Sigmoid colon (tissue), 7 donors: ENCODE measurements at places on chromosomes 1 and 21.

DNA sequence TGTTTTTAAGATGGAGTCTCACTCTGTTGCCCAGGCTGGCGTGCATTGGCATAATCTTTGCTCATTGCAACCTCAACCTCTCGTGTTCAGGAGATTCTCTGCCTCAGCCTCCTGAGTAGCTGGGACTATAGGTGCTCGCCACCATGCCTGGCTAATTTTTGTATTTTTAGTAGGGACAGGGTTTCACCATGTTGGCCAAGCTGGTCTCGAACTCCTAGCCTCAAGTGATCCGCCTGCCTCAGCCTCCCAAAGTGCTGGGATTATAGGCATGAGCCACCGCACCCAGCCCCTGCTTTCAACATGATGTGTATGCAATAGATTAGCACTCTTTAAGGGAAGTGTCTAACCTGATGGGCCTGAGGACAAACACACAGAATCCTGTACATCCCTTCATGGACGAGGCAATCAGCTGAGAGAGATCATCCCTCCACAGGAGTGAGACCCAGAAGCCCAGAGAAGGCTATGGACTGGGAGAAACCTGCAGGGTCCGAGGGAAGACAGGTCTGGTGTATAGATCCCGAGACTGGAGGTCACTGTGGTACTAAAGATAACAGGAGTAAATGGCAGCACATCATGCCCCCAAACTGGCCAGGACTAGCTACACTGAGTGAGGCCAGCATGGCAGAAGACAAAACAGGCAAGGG is 5.6 kb upstream of the DEGS1 start:
- no peak for DNase-seq

DNA sequence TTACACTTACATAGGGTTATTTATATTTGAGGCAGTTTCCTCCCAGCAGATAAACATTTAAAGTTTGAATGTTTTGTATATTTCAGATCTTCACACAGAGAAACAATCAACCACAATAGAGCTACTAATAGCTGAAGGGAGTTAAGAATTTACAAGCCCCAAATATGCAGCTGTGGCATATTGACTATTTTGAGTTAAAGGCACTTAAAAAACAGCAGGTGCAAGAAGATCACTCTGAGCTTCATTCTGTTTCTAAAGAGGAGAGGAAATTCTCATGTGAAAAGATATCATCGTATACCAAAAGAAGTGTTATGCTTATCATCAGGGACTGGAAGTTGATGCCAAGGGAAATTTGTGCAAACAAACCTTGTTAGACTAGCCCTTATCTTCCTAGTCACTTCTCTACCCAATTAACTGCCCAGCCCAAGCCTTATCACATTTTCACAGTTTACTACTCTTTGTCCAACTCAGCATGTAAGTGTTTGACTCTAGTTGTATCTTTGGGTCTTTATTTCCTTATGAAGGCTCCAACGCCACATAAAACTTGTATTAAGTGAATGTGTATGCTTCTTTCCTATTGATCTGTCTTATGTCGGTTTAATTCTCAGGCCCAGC is 66.3 kb upstream of the COG2 start:
- no peak for DNase-seq

GRCh38 chr1:156065871-156066270 is 4.9 kb downstream of the RAB25 start:
- no peak for DNase-seq

DNA sequence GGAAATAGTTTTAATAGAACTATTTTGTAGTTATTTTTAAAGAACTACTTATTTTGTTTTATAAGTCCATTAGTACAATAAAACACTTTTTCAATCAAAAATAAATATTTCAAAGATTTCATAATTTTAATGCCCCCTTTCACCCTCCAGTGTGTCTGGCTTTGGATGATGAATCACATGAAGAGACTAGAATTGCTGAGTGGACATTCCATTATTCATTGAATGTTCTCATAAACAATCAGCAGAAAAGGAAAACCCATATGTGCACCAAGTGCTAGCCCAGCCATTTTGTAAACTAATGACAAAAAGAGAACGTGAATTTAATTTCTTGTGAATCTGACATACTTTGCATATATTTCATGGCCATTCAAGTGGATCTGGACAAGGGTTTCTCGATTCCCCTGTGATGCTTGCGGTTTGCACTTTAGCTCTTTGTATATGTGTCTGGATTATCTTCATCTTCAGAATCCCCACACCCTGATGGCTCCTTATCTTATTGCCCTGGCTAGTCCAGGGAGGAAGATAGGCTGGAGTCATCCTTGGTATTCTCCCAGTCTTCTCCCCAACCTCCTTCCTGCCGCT is 20.7 kb upstream of the CHIA start:
- no peak for DNase-seq

DNA sequence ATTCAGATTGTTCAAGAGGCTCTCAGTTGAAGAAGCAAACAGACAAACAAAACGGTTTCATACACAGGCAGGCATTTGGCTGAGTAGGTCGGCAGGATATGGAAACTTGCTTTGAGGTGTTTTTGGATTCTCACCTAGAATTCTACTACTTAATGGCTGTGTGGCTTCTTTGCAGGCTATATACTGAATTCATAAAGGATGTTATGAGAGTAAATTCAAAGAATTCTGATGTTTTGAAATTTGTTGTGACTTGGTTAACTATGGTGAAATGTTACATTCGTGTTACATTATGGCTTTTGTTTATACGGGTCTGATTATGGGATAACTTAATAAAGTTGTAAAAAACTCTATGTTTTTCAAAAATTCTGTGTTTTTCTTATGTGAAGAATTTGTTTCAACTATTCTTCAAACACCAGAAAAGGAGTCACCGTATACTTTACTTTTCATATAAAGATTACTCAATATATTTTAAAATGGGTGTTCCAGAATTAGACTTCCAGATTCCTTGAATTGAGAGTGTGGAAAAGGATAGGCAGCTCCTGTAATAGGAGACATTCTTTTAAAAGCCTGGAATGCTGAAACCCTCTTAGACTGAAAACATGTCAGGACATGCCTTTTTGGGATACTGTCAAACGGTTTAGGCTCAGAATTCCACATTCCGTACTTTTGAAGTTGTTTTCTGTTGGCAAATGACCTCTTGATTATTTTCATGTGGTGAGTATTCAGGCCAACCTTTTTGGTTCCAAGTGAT is 8.2 kb upstream of the IRF2BP2 start:
- DNase-seq, result no peak

DNA sequence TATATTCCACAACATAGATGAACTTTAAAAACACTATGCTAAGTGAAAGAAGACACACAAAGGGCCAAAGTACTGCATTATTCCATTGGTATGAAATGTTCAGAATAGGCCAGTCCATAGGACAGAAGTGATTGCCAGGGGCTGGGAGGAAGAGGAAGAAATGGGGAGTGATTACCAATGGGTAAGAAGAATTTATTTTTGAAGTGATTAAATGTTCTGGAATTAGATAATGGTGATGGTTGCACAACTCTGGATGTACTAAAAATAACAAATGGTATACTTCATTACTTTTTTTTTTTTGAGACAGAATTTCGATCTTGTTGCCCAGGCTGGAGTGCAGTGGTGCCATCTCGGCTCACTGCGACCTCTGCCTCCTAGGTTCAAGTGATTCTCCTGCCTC is 61.7 kb downstream of the CHD5 start:
- no peak for DNase-seq

DNA sequence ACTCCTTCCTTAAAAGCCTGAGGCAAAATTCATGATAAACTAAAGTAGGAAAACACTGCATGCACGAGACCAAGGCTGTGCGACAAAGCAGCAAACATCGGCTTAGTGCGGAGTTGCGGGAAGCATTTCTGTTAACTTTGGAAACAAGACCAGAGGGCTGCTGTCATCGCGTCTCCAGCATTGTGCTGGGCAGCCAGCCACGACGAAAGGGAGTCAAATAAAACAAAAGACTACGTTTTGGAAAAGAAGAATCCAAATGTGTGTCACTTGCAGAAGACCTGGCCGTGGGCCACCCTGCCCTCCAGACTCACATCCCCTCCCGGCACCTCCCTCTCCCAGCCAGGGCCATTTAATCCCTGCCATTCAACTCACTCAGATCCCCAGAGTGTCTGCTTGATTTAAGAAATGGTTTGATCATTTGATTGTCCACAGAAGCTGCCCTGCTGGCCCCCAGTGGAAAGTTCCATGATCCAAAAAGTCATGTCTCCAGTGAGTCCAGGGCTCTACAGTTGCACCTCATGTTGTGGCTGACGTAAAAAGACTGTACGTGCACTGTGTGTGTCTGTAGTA is 2.4 kb upstream of the KRTAP10-11 start:
- no peak for DNase-seq

GRCh38 chr1:109877317-109877771 is 33.3 kb upstream of the CSF1 start:
- DNase-seq, result peak; percentile 92

- no peak for DNase-seq
Measured at GRCh38 chr1:68624233-68624632, 127.4 kb upstream of the DEPDC1 start.

- DNase-seq, result no peak
Measured at GRCh38 chr1:45913731-45914501, 110.5 kb downstream of the MAST2 start.

DNA sequence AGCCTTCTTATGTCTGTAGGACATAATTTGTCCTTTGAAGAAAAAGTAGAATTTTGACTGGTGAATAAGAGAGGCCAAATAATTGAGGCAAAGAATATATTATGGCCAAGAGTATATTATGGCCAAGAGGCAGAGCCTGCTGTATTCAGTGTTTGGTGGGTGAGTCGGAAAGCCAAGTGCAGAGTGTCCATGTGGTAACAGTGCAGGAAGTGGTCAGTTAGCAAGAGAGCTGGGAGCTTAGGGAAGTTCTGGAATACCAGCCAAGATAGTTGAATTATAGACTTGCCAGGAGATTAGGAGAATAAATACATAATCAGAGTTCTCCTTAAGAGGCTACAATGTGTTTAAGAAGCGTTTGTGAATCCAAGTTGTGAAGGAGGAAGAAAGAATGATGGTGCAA is 131.5 kb upstream of the LMO4 start:
- DNase-seq, result no peak
